A549 treated with dexamethasone at 1 μM for 4 hours (cell line): ENCODE measurements at places on chromosomes 1 and 21. TPM values are rescaled to one million over a fixed set of nuclear protein-coding genes. Genes with fewer than 3 reads are reported as not detected.

The SLC44A3 gene
- 1.3 to 1.8 TPM (median 1.7 TPM) in 5 replicates for total RNA-seq

The TFF1 gene
- total RNA-seq: 19.2 to 34.3 TPM (median 22.6 TPM) in 5 replicates

The PLEKHN1 gene
- total RNA-seq: 2.3 to 5.0 TPM (median 4.3 TPM) in 5 replicates

The KHDRBS1 gene
- total RNA-seq: 124 to 145 TPM (median 138 TPM) in 5 replicates

The PGLYRP4 gene
- not detected in 5 replicates for total RNA-seq

The EDARADD gene
- 3.1 to 4.0 TPM (median 3.7 TPM) in 5 replicates for total RNA-seq

The KLF17 gene
- total RNA-seq: 0.33 to 0.64 TPM (median 0.42 TPM) in 5 replicates

The OR2T2 gene
- total RNA-seq: not detected in 5 replicates

The GSTM1 gene
- 0.21 TPM in 1 of 5 replicates, not detected in the others for total RNA-seq

The S100A3 gene
- total RNA-seq: 120 to 134 TPM (median 130 TPM) in 5 replicates

The ZSWIM5 gene
- total RNA-seq: 0.36 to 0.71 TPM (median 0.57 TPM) in 5 replicates

The GJB5 gene
- 0.06 to 0.25 TPM (median 0.11 TPM) in 4 of 5 replicates, not detected in the other for total RNA-seq

The CERS2 gene
- 239 to 260 TPM (median 257 TPM) in 5 replicates for total RNA-seq

The KAZN gene
- 2.9 to 4.7 TPM (median 3.8 TPM) in 5 replicates for total RNA-seq

The HES2 gene
- total RNA-seq: 3.2 to 5.9 TPM (median 5.1 TPM) in 5 replicates

The FMO2 gene
- not detected in 5 replicates for total RNA-seq

The GBP7 gene
- total RNA-seq: not detected in 5 replicates

The TNFRSF8 gene
- 0.08 to 0.13 TPM (median 0.12 TPM) in 5 replicates for total RNA-seq

The AVPR1B gene
- not detected in 5 replicates for total RNA-seq

The CELA3A gene
- total RNA-seq: not detected in 5 replicates

The DCDC2B gene
- total RNA-seq: not detected in 5 replicates

The HSPA6 gene
- 0.94 to 6.5 TPM (median 1.5 TPM) in 5 replicates for total RNA-seq

The AMPD1 gene
- 0.14 TPM in 1 of 5 replicates, not detected in the others for total RNA-seq

The MARK1 gene
- 0.06 to 0.14 TPM (median 0.09 TPM) in 5 replicates for total RNA-seq

The PRR9 gene
- total RNA-seq: 0.10 TPM in 1 of 5 replicates, not detected in the others

The TPTE gene
- total RNA-seq: not detected in 5 replicates

The NES gene
- total RNA-seq: 1.3 TPM in 5 replicates
